ENCODE measurements at places on chromosomes 1 and 21. TPM values are rescaled to one million over a fixed set of nuclear protein-coding genes. Genes with fewer than 3 reads are reported as not detected.

The TAS1R3 gene
- total RNA-seq = 1.3 TPM

The TMEM61 gene
- not detected for total RNA-seq

The PSEN2 gene
- total RNA-seq = 22.2 TPM

The ANKRD65 gene
- total RNA-seq = 38.4 TPM

The GIPC2 gene
- not detected for total RNA-seq

The FAM78B gene
- total RNA-seq = 66.0 TPM

The KCNQ4 gene
- 0.76 TPM for total RNA-seq

The SLC45A3 gene
- 3.7 TPM for total RNA-seq

The TCEANC2 gene
- total RNA-seq = 10.7 TPM

The OR2G6 gene
- not detected for total RNA-seq

The RAP1GAP gene
- total RNA-seq = 4.8 TPM

The SPATA45 gene
- total RNA-seq = not detected

The PI4KB gene
- total RNA-seq = 68.7 TPM

The DNAJC6 gene
- 54.6 TPM for total RNA-seq

The PRDM15 gene
- total RNA-seq = 10.2 TPM

The EXTL1 gene
- 2.6 TPM for total RNA-seq

The TCHHL1 gene
- not detected for total RNA-seq

The AKR7A3 gene
- total RNA-seq = 1.9 TPM

The CTPS1 gene
- 110 TPM for total RNA-seq

The ANKRD13C gene
- 21.8 TPM for total RNA-seq

The RBP7 gene
- not detected for total RNA-seq

The FCGR3A gene
- not detected for total RNA-seq

The TDRD5 gene
- total RNA-seq = not detected

The CFAP57 gene
- 5.0 TPM for total RNA-seq

The A3GALT2 gene
- total RNA-seq = 0.71 TPM
